ENCODE measurements at places on chromosomes 6 and 20.

DNA sequence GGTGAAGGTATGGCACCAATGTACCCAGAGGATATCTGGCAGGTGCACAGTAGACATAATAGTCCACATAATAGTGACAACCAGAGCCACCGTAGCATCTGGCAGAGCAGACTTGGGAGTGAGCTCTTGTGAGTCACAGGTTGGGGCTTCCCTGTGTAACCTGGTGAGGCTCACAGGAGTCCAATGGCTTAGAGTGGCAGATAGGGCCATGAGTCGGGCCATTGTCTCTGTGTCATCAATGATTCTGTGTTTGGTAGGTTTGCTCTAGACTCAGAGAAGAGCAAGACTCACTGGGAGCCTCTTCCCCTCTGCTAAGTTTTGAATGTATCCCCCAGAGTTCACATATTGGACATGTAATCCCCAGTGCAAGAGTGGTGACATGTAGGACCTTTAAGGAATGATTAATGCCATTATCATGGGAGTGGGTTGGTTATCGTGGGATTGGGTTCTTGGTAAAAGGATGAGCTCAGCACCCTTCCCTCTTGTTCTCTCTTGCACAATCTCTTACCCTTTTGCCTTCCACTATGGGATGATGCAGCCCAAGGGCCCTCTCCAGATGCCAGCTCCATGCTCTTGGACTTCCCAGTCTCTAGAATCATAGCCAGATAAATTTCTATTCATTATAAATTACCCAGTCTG is 22.6 kb upstream of the SIRPA start:
- DNase-seq: no peak

- no peak for DNase-seq
Measured at GRCh38 chr6:160161647-160161986, 40.0 kb downstream of the SLC22A1 start.

- no peak for DNase-seq
Measured at GRCh38 chr6:41228616-41229015, 467 bp downstream of the TREML4 start.

DNA sequence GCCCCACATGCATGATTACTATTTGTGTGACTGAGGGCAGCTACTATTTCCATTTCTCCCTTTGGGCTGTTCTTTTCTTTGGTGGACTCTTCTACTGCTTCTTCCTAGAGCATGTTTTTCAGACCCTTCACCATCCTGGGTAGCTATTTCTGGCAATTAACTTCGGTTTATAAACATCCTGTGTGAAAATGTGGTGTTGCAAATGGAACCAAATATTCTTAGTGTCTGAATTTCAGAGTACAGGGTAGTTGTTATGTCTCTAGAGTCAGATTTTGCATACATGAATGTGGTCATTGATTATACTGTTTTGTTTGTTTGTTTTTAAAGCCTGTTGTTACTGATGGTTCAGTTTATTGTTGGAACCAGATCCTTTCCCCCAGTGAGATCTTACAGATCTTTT is 49.7 kb downstream of the PROKR2 start:
- DNase-seq: no peak

- DNase-seq: no peak
Measured at GRCh38 chr20:34043025-34043424, 49.3 kb downstream of the RALY start.

DNA sequence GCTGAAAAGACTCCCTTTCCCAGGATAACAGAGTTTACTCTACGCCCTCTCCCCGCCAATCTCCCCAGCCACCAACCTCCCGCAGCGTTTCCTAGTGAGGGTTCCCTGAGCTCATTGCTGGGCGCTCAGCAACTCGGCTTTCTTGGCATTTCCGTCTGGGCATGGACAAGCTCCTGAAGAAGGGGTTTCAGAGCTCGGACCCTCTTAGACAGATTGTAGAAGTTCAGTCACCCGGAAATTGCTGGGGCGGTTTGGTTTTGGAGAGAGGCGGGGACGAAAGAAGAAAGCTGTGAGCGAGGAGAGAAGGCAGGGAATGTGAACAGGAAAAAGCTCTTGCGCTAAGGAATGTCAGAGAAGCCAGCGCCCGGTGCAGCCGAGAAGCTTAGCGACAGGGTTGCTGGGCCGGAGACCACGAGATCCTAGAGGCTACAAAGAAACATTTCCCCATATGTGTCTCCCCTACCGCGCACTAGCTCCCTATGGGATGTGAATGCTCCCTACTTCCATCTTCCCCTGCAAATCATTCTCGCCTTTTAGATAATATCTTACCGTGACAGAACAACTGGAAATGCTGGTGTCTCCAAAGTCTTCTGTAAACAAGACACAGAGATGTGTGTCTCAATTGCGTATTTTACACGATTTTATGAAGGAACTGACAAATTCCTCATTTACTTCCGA is 15.8 kb downstream of the POM121L2 start:
- DNase-seq: peak; percentile 36

Measured in HCT116 (cell line).